ENCODE measurements at places on chromosomes 5 and 9.
A peak's percentile ranks its signal among the peaks of the same experiment; 100 is the strongest.

- DNase-seq: no peak
These were observed 91.2 kb downstream of the MED10 start for GRCh38 chr5:6287176-6287575.

GRCh38 chr5:89267788-89268187, 384.8 kb upstream of the MEF2C start:
- DNase-seq: no peak

GRCh38 chr9:99430301-99430700, 208.2 kb downstream of the SEC61B start:
- no peak for DNase-seq

DNA sequence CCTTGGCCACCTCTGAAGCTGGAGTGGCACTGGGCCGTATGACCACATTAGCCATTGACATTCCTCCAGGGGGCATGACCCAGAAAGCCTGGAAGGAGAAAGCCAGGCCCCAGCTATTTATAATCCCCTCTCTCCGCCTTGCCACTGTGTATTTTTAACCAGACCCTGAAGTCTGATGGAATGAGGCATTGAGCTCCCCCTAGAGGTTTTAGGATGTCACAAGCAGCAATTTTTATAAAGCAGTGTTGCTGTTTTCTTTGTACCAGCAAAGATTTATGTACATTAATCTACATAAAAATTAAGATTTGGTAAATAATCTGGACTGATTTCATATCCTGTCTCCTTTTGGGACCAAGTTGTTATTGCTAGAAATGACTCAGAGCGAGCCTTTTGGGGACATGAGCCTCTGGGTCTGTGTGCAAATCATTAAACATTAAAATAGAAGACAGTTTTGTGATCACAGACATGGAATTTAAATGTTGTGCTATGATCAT, 127.1 kb downstream of the TRIO start:
- peak; percentile 45 for DNase-seq

DNA sequence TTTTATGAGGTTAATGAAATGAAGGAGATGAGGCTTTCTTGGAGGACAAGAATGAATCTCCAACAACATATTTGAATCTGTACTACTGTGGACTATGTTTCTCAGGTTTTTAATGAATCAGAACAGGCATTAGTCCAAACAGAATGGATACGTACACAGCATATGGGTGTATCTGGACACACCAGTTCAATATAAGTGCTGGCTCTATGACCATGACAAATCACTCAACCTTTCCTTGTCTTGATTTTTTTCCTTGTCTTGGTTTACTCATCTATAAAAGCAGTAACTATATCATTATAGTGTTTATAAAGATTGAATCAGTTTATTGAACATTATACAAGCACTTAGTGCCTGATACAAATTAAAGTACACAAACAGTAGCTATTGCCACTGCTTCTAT, 104.1 kb downstream of the AP3B1 start:
- DNase-seq: no peak

- DNase-seq: no peak
These were observed 13.7 kb downstream of the TRIO start for GRCh38 chr5:14156650-14157492.

DNA sequence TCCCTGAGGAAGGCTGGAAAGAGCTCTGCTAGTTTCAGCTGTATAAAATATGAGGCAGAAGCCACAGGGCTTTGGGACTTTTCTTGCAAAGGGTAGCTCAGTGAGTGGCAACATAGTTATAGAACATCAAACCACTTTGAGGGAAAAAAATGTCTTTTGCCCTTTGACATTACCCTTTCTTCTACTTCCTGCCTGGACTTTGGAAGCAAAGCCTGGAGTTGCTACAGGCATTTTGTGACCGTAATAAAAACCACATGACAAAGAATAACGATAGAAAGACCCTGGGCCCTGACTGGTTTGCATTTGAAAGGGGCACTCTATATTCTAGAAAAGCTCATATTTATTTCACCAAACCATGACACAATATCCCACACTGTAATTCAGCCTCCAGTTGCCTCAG, 440.9 kb downstream of the DIRAS2 start:
- DNase-seq: no peak

- no peak for DNase-seq
These were observed 494.6 kb downstream of the ENC1 start for GRCh38 chr5:74145951-74146350.

GRCh38 chr9:35341585-35341984, 148.3 kb upstream of the RUSC2 start:
- DNase-seq: peak; percentile 70

- no peak for DNase-seq
These were observed 6.6 kb upstream of the RNF20 start for GRCh38 chr9:101527066-101527465.

GRCh38 chr5:180609386-180609785, 18.1 kb upstream of the SCGB3A1 start:
- DNase-seq: no peak

DNA sequence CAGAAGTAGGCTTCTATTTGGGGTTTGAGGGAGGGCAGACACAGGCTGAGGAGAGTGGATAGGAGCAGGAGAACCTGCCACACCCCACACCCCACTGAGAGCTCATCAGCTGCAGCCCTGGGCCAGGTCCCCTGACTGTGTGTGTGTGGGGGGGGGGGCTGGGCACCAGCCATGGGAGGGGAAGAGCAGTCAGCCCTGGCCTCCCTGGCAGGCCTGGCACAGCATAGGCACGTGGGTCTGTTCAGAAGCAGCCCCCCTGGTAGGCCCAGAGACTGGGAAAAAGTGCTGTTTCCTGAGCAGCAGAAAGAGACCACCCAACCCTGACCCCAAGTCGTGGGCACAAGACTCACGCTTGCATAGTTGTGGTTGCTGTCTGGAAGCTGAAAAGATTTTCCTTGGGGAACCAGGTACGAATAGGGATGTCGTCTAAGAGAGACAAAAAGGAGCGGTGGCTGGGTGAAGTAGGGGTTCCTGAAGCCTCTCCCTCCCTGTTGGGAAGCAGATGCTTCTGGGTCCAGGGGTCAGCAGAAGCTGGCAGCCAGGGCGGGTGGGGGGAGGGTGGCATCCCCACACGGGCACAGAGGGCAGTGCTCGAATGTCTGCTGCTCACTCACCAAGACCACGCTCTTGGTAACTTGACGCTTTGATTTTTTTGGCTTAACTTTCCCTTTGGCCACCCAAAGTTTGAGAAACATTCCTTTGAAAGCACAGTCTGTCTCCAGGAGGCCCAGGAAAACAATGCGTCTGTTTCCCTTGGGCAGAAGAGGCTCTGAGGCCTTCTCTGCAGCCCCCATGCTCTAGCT, 2.9 kb downstream of the NSMF start:
- peak; percentile 14 for DNase-seq

GRCh38 chr5:96065685-96066385, 104.2 kb upstream of the ELL2 start:
- DNase-seq: no peak

GRCh38 chr9:22154064-22154463, 145.0 kb upstream of the CDKN2B start:
- DNase-seq: no peak

- DNase-seq: no peak
These were observed 174.3 kb downstream of the TRPM3 start for GRCh38 chr9:70947086-70947485.

GRCh38 chr9:136678624-136679023, 8.6 kb downstream of the AGPAT2 start:
- no peak for DNase-seq

GRCh38 chr9:36676778-36677485, 104.2 kb downstream of the MELK start:
- DNase-seq: no peak

DNA sequence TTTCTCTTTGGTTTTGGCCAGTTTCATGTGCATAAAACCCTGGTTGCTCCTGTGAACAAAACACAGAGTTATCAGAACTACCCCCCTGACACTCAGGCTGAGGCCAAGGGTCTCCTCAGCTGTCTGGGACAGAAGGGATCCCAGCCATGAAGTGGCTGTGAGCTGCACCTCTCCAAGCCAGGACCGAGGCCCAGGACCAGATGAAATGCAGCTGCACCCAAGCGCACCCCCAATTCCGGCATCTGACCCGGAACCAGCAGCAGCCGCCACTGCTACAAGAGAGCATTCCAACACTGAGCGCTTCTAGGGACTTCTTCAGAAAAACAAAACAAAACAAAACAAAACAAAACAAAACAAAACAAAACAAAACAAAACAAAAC, 16.0 kb upstream of the SLC25A51 start:
- DNase-seq: no peak

Measured in left cardiac atrium (tissue), 4 donors.